CD8-positive, alpha-beta T cell (primary cell): ENCODE measurements at places on chromosomes 12 and 14.
A peak's percentile ranks its signal among the peaks of the same experiment; 100 is the strongest.

- DNase-seq: peak; percentile 81
Measured at GRCh38 chr14:51828017-51828797, 32.2 kb upstream of the GNG2 start.

- DNase-seq: peak; percentile 35
Measured at GRCh38 chr12:122422730-122423257, 325 bp upstream of the CLIP1 start.

DNA sequence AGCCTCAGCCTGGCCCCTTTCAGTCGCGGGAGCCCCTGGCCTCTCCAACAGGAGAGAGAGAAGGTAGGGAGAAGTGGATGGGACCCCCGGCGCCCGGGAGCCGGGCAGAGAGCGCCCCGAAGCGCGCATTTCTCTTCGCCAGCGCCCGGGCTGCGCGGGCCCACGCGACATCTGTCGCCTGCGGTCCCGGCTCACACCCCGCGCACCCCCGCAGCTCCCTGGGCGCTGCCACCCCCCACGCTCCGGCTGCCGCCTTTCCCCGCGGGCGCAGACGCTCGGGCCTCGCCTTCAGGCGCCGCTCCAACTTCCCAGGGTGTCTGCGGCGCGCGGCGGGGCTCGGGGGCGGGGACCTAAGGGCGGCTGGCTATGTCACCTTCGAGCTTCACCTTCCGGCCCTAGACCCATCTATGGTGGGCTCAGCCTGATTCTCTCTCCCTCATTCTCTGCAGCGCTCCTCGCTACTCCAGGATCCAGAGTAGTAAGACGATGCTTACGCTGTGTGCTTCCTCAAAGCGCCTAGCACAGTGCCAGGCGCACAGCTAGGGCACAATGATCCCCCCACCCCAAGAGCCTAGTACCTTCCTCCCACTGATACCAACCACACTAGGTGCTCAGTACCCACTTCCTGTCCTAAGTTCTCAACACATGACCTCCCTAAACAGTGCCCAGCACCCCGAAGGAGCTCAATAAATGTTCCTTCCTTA, 1.6 kb downstream of the HRK start:
- DNase-seq: no peak

- DNase-seq: no peak
Measured at GRCh38 chr14:71625175-71625574, 307.1 kb upstream of the RGS6 start.

- DNase-seq: no peak
Measured at GRCh38 chr12:74722709-74723108, 185.1 kb downstream of the ATXN7L3B start.

DNA sequence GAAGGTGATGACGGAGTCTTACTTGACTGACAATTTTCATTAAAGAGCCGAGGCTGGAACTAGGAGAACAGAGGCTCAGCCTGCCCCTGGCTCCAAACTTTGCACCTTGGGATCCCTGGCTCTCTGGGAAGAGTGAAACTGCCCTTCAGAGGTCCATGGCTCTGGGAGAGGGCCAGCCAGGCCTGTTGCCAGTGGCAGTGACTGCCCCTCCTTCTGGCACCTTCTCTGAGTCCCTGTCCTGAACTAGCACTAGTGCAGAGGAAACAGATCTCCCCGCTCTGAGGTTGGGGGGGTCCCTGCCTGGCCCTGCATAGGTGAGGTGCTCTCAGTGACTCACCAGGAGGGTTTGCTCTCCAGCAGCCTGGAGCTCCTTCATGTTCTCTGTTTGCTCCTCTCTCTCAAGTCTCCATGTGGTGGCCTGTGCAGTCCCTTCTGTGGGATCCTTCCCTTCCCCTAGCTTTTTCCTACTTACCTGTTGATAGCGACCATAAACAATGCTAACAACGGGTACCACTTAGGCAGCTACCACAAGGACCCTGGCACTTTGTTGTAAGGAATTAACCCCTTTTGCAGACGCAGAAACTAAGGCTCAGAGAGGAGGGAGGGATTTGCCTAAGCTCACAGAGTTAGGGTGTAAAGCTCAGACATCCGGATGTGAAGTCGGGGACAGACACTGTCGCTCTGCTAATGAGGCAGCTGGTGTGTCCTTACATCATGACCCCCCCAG, 22.4 kb downstream of the FAM222A start:
- no peak for DNase-seq

DNA sequence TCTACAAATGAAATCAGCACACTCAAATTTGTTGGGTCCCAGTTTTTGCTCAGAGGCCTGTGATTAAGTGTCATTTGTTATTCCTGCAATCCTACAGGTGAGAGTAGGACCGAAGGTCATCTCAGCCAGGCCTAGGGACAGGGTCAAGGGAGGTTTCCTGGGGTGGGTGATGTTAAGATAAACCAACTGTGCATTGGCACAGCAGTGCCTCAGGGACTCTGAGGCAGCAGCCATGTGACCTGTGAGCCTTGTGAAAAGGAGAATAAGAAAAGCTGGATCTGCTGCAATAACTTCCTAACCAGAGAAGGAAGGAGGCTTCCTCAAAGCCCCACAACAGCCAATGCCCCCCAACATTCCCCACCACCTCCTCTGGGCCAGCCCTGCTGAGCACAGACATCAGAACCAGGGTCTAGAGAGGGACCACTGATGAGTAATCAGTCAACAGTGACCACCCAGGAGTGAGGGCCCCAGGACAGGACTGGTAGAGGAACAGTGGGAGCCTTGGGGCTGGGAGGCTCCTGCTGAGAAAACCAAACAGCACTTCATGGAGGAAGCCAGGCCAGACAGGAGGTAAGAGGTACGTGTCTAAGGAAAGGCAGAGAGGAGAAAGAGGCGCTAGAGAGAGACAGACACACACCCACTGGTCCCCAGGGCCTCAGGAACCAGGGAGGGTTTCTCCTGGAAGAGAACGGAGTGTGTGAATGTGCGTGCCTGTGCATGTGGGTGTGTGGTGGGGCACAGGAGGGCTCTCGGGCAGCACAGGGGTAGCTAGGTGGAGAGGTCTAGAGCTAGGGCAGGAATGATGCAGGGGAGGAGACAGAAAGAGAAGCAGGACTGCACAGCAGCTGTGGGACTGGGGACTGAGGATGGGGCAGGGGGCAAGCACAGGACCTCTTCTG, 82.4 kb downstream of the ITPK1 start:
- DNase-seq: no peak

GRCh38 chr14:70052990-70053389, 135.8 kb downstream of the SLC8A3 start:
- DNase-seq: no peak

- DNase-seq: no peak
Measured at GRCh38 chr12:53180931-53181645, 363 bp upstream of the CSAD start.

DNA sequence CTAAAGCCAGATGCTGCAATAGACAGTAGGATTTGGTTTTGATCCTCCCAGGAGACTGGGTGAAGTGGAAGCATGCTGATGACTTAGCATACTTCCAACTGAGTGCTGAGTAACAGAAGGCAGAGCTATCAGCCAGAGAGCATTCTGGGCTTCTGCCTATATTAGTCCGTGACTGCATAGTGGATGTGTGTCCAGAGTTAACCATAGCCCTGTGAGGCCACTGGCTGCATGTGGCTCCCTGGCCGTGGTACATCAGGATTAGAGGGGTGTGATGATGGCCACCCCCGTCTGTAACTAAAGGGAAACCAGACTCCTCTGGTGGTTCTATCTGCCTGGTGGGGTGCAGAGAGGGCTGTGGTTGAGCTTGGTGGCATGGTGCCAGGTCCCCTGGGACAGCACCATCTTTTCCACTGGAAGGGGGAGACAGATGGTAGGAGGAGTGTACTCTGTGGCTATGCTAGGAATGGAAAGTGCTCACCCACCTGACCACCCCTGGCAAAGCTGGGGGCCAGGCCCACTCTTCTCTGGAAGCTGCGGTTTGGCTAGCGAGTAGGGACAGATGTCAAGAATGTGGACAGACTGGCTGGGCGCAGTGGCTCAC, 27.4 kb downstream of the ABCD4 start:
- no peak for DNase-seq

GRCh38 chr14:104953097-104953496, 25.1 kb downstream of the AHNAK2 start:
- DNase-seq: no peak

- DNase-seq: no peak
Measured at GRCh38 chr14:55031190-55031589, 4.2 kb downstream of the SOCS4 start.

DNA sequence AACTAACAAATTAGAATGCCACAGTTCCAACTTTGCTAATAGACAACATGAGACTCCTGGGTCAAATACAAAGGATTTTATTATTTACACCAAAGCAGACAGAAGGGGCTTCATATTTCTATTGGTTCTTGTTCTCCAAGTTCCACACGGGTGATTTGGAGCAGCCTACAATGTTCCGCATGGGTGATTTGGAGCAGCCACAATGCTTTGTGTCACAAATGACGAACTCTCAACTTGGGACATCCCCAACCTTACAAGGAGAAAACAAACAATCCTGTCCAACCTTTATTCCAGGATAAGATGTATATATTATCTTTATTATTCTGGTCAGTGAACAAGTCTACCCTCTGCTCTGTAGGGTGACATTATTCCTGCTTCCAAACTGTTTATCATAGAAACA, 694.3 kb upstream of the MGAT4C start:
- DNase-seq: no peak

- no peak for DNase-seq
Measured at GRCh38 chr14:46490238-46490685, 161.3 kb downstream of the RPL10L start.

DNA sequence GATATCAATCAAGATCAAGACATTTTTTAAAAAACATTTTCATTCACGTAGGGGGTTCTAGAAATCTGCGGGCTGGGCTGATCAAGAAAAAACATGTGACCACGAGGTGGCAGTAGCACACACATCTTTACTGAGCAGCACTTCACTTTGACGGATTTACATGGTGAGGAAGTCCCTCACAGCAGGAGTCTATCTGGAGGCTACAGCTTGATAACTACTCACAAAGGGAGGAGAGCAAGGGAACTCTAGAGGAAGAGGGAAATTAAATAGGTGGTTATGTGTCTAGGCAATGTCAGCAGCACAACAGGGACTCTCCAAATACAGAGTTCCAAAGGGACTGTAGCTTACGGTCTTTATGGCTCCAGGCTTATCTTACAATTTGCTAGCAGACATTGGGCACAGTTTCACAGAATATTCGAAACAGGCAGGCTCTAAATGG, 248.1 kb downstream of the DPY19L2 start:
- DNase-seq: peak; percentile 28

DNA sequence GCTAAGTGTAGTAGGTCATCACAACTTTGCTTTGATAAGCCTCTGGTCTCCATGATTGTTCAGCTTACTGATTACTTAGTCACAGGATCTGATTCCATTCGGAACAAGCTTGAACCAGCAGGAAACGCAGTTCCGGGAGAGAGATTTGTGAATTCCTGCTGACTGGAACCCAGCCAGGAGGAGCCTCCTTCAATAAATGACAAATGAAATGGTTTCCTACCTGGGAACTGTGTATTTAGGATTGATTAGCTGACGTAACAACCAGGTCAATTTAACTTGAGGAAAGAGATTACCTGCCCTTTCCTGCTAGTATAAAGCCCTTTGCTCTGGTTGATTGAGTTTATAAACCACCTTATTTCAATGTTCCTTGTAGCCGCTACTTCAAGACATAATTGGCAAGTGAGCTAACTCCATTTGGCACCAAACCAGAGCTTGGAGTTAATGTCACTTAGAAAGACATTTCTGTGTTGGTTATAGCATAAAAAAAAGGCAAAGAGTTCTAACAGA, 35.1 kb upstream of the KCNH3 start:
- no peak for DNase-seq

- no peak for DNase-seq
Measured at GRCh38 chr12:2858334-2858733, 1.5 kb upstream of the TEX52 start.

DNA sequence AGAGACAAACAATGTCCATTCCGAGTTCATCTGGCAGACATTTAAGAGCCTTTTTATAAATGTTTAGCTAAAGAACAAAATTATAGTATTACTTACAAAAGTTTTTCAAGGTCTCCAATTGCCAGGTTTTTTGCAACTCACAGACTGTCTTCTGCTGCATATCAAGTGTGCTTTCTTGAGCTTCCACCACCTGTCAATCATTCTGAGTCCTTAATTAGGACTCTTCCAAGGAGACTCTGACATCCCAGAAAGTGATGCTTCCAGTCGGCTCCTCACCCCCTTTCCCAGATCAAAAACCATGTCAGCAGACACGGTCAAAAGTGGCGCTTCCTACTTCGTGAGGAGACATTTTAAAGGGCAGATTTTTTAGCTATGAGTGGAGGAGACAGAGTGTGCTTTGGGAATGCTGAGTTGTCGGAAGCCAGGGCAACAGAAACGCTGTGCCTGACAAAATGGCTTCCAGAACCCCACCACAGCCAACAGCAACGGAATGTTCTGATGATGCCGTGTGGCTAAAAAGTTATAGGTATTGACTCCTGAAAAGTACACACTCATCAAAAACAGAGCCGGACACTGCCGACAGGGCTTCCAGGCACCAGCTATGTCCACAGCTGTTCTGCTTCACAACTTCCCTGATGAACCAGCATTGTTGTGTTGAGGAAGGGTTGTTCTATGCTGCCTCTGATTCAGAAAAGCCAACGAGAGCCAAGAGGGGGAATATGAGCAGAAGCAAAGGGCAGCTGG, 116.1 kb upstream of the SLC35F4 start:
- no peak for DNase-seq
